ENCODE measurements at places on chromosomes 1 and 21.
A peak's percentile ranks its signal among the peaks of the same experiment; 100 is the strongest.

GRCh38 chr1:187878883-187879282 lies 1050.1 kb downstream of the PLA2G4A start:
- DNase-seq = peak; percentile 57

DNA sequence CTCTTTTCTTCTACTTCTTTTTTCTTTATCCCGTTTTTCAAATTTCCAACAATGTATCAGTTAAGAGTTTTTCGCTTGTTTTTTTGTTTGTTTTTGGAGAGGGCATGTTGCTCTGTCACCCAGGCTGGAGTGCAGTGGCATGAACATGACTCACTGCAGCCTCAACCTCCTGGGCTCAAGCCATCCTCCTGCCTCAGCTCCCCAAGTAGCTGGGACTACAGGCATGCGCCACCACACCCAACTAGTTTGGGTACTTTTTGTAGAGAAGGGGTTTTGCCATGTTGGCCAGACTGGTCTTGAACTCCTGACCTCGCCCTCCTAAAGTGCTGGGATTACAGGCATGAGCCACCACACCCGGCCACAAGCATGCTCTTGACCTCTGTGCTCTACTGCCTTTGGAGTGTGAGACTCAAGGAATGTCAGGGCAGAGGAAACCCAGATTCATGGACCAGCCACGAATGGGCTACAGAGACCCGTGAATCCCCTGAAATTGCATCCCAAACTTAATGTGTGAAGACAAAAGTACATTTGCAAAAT lies 65.1 kb upstream of the HSD17B7 start:
- no peak for DNase-seq

- DNase-seq = no peak
Measured at GRCh38 chr1:218718206-218718605, 373.1 kb downstream of the TGFB2 start.

DNA sequence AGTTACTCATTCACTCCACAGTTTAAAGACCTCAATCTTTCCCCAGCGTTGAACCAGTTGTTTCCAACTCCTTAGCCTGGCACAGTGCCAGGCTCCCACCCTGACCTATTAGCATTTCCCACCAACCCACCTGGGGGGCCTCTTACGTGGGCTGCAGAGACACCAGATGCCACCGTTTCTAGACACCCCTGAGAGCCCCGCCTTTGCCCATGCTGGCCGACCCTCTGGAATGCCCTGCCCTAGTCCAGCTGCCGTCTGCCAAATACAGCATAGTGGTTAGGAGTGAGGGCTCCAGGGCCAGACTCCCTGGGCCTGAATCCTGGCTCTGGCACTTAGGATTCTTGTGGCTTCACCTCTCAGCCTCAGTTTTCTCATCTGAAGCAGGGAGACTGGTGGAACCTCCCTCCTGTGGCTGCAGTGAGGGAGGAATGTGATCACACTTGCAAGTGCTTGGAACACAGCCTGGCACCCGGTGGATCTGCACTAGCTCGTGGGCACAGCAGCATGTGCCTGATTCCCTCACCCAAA lies 65.2 kb downstream of the TMCO4 start:
- no peak for DNase-seq

GRCh38 chr21:33109574-33110339 lies 39.8 kb downstream of the OLIG1 start:
- DNase-seq = no peak

DNA sequence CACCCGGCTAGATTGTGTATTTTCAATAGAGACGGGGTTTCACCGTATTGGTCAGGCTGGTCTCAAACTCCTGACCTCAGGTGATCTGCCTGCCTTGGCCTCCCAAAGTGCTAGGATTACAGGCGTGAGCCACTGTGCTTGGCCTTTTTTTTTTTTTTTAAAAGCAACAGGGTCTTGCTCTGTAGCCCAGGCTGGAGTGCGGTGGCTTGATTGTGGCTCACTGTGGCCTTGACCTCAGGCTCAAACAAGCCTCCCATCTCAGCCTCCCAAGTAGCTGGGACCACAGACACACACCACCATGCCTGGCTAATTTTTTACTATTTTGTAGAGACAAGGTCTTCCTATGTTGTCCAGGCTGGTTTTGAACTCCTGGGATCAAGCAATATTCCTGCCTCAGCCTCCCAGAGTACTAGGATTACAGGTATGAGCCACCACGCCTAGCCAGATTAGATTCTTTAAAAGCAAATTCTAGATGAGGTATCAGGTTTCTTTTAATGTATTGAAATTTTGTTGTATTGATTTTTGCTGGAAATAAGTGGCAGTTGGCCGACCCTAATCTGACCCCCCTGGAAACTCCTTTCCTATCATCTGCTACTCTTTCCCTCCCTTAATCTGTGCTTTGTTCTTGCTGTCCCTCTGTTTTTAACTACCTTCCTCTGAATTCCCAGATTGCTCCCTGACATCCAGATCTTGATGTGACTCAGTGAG lies 26.6 kb downstream of the ZFYVE9 start:
- no peak for DNase-seq

DNA sequence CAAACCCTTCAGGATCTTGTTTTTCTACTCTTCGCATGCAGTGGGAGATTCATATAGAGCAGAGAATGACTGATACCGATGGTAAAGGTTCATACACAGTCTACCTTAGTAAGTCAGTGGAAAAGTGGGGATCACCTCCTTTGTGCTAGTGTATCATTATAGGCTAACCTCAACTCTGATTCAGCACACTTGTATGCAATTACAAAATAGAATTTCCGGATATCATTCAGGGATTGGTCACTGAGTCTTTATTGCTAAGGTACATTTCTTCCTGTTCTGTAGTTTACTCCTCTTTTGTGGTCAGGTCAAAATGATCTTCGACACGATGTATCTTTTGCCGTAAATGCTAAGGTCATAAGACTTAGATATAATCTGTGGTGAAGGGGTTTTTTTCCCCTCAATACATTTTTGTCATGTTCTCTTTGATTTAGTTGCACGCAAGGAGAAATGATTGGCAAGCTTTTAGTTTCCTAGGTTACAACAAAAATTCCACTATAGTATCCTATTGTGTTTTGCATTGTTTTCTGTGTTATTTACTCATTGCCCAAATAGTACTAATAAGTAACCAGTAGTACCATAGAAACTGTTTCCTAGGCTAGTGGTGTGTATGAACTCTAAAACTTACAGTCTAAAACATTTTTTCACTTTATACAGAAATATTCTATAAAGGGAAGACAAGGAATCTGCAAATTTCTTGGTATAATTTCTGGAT lies 35.7 kb upstream of the PLA2G4A start:
- no peak for DNase-seq

- DNase-seq = no peak
Measured at GRCh38 chr1:43766818-43767525, 59.6 kb downstream of the ST3GAL3 start.

GRCh38 chr1:160578175-160578524 lies 1.1 kb downstream of the CD84 start:
- DNase-seq = no peak

DNA sequence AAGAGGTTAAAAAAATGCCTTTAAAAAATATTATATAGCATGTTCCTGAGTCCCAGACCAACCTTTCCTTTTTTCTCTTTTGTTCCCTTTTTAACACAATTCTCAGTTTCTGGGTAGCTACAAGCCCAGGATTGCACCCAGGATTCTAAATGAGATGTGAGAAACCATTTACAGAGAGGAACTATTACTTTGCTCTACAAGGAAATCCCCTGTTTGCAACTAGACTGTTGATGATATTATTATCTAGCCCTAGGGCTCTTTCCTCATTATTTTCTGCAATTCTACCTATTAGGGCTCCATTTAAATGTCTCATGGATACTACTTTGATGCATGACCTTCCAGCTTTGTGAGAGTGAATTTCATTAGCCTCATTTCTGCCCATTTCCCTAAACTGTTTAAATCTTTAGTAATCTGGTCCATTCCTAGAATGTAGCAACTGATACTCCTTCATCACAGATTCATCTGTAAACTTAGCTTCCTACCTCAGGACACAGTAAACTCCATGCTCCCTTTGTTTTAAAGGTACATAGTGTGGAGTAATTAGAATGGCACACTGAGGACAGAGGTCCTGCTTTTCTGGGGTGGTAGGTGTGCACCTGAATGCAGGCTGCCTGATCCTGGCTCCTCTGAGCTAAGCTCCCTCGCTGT lies 7.1 kb upstream of the KIF14 start:
- no peak for DNase-seq

DNA sequence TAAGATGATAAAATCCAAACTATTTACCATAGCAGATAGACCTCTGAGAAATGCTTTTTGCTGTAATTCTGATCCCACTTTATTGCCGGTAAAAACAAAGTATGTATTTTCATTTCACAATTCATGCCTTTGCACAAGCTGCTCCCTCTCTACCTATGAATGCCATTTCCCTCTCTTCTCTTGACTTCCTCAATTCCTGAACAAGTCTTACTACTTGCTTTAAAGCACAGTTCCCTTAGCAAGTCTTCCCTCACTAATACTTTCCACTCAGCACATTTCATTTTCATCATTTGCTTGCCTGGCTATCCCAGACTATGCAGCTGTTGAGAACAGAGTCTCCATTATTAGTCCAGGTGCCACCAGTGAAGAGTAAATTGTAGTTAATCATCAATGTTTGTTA lies 13.8 kb downstream of the GPATCH2 start:
- no peak for DNase-seq

GRCh38 chr1:111489604-111490003 lies 13.8 kb downstream of the ADORA3 start:
- no peak for DNase-seq

DNA sequence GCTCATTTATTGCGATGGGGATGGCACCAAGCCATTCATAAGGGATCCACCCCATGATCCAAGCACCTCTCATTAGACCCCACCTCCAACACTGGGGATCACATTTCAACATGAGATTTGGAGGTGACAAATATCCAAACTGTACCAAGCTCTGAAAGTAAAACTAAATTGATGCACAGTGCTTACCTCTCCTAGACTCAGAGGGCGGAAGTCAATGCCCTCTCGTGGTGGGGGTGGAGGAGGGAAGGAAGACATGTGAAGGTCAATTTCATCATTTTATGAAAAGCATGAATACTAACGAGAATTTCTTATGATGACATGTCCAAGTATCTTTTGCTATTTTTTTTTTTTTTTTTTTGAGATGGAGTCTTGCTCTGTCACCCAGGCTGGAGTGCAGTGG lies 120.0 kb downstream of the PGBD5 start:
- DNase-seq = no peak

DNA sequence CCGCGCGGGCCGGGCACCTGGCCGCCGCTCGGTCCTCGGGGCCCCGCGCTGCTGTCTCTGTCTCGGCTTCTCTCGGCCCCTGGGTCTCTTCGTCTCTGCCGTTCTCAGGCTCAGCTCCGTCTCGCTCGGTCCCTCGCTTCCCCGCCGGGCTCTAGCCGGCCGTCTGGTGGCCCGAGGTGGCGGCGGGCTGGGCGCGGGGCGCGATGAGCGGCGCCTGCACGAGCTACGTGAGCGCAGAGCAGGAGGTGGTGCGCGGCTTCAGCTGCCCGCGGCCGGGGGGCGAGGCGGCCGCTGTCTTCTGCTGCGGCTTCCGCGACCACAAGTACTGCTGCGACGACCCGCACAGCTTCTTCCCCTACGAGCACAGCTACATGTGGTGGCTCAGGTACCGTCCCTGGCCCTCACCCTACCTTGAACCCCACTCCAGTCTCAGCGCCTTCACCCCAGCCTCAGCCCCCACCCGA lies 355 bp downstream of the SHISAL2A start:
- peak; percentile 3 for DNase-seq

DNA sequence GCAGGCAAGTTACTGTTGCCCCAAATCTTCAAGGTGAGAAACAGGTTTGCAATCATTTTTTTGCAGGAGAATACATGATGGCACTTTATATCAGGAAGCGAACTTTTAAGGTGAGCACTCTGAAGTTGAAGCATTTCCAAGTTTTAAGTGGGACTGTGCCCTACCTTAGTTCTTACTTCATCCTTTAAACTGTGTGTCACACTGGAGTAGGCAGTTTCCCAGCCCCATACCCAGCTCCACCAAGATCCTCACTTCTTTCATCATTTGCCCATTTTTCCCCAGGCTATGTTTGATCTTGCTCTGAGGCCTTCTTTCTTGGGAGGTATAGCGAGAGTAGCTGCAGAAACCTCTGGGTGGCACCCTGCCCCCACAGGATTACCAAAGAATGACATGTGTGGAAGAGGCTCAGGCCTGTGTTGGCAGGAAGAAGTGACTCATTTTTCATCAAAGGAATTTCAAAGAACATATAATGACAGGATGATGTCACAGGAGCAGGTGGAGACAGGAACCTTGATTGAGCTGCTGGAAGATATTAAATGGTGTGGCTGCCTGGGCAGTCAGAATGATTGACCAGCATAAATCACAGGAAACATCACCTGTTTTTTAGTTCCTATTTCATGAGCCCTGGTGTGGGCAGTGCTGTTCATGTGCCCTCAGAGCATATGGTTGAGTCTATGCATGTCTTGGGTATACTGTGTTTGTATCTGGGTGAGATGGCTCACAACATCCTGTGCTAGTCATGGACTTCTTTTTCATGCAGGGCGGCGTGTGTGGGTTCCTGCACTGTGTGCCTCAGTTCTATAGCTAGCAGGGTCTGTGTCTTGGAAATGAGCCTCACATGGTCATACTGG lies 20.8 kb upstream of the MACF1 start:
- peak; percentile 30 for DNase-seq

GRCh38 chr1:108961752-108962486 lies 1.4 kb downstream of the CLCC1 start:
- DNase-seq = no peak

DNA sequence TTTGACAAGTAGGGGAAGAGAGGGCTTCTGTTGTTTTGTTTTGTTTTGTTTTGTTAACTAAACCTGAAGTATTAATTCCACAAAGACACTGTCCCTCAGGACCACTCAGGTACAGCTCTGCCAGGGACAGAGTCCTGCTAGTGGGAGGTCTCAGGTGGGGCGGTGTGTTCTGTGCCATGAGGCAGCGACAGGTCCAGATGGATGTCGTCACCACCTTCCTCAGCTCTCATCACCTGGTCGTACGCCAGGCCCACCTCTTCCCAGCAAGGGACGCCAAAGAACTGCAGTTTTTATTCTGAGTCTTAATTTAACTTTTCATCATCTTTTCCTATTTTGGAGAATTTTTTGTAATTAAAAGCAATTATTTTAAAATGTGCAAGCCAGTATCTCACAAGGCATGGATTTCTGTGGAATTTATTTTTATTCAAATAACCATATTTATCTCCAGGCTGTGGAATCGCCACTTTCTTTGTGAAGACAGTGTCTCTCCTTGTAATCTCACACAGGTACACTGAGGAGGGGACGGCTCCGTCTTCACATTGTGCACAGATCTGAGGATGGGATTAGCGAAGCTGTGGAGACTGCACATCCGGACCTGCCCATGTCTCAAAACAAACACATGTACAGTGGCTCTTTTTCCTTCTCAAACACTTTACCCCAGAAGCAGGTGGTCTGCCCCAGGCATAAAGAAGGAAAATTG lies 62.5 kb downstream of the POFUT2 start:
- no peak for DNase-seq

DNA sequence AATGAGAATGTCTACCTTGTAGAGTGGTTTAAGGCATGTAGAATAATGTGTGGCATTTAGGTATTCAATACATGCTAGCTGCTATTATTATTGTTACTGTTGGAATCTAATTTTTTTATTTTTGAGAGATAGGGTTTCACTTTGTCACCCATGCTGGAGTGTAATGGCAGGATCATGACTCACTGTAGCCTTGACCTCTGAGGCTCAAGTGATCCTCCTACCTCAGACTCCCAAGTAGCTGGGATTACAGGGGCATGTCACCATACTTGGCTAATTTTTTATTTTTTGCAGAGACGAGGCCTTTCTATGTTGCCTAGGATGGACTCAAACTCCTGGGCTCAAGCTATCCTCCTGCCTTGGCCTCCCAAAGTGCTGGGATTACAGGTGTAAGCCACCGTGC lies 61.9 kb downstream of the EPB41 start:
- no peak for DNase-seq

- DNase-seq = no peak
Measured at GRCh38 chr1:54361342-54361741, 44.9 kb downstream of the SSBP3 start.

- no peak for DNase-seq
Measured at GRCh38 chr1:6962478-6962995, 177.3 kb downstream of the CAMTA1 start.
